ENCODE measurements at places on chromosomes 4 and X.

- no peak for DNase-seq
These were observed 256.8 kb upstream of the STS start for GRCh38 chrX:6890544-6891261.

- DNase-seq = no peak
These were observed 52.8 kb upstream of the CD99 start for GRCh38 chrX:2638279-2638678.

DNA sequence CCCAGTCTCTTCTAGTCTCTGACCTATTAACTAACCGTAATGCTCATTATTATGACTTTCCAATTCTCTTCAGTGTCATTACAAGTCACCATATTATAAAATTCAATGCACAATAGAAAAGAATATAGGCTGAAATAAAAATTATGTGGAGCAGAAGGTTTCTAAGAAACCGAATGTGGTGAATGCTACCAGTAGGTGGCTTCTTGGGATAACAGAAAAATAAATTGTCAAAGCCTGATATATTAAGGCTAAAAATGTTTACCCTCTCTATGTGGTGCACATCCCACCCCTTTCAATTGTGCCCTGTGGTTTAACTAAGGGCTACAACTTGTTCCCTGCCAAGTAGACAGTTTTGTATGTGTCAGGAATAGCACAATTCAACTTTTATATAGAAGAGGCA, 624.6 kb upstream of the TECRL start:
- DNase-seq = no peak

DNA sequence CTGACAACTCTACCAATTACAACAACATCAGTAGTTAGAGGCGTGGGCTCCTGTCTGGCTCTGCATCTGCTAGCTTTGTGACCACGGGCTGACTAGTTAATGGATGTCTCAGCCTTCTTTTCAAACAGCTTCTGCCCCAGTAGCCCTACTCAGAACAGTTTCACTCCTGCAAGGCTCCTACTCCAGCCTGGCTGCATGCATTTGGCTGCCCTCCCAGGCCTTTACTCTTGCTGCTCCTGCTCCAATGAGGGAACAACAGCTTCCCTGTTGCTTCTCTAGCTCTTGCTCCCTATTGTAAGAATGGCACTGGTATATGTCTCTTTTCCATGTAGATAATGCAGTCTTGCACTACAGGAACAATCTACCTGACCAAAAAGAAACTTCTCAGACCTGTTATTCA, 93.3 kb downstream of the TTC29 start:
- DNase-seq = no peak

DNA sequence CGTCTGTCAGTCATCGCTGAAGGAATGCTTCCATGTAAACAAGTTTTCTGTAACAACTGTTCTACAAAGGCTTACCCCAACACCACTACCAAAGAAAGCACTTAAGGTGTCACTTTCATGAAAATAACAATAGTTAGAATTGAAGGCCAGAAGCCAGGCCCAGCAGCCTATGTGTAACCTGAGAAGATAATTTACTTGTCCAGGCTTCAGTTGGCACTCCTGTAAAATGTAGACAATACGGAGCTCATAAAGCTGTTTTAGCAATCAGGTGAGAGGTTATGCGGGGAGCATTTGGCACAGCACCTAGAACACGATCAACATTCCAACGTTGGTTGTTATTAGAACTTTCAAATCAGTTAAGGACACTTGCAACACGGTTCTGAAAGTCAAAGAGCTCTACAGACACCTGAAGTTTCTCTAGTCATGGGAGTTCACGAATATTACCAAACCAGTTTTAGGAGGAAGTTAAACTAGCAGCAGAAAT, 15.7 kb downstream of the ADGRA3 start:
- DNase-seq = no peak

All from B cell (primary cell).